GM23338 (cell line): ENCODE measurements at places on chromosomes 16 and 17. TPM values are rescaled to one million over a fixed set of nuclear protein-coding genes. Genes with fewer than 3 reads are reported as not detected.

The CMTM2 gene
- not detected in 2 replicates for total RNA-seq

The TBC1D3K gene
- not detected in 2 replicates for total RNA-seq

The ITGAD gene
- total RNA-seq, result not detected in 2 replicates

The CDRT15L2 gene
- not detected in 2 replicates for total RNA-seq

The NUPR1 gene
- total RNA-seq, result 0.03 TPM in 1 of 2 replicates, not detected in the other

The GPR142 gene
- total RNA-seq, result not detected in 2 replicates

The HAS3 gene
- total RNA-seq, result 54.9 and 56.7 TPM in 2 replicates

The CTRL gene
- total RNA-seq, result 1.6 and 8.0 TPM in 2 replicates

DNA sequence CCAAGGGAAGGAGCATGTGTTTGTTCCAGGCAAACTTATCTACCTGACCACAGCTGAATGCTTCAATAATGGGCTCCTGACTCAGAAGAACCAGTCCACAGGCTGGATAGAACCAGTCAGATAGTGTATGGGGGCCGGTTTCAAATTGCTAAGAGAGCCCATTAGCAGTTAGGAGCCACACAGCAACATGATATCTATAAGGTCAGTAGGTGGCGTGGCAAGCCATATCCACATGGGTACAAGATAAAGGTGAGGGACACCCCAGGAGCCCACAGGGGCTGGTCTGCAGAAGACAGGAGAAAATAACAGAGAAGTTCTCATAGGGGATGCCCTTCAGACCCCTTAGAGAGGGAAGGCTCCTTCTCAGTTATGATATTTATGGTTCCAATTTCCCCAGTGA lies 31.6 kb upstream of the CDRT15 start:
- no peak overlapping the region for H3K27ac ChIP-seq
- no peaks in the 10 kb centered on the region for H3K27me3 ChIP-seq
- no peaks in the 10 kb centered on the region for H3K36me3 ChIP-seq
- peak; percentile 30 for DNase-seq
- H3K4me3 ChIP-seq, result no peak overlapping the region

- no peak overlapping the region for H3K4me3 ChIP-seq
- H3K27me3 ChIP-seq, result no peaks in the 10 kb centered on the region
- DNase-seq, result peak; percentile 50
These were observed 7.5 kb upstream of the CEP131 start for GRCh38 chr17:81230043-81230820.

GRCh38 chr16:9124908-9125584 lies 33.6 kb downstream of the HAPSTR1 start:
- H3K36me3 ChIP-seq, result no peaks in the 10 kb centered on the region
- H3K4me1 ChIP-seq, result peaks cover 19% of the 10 kb centered on the region
- H3K27ac ChIP-seq, result 0 out of 2 replicates have a peak overlapping the region, but pooled peaks have one; percentile 76
- no peaks in the 10 kb centered on the region for H3K27me3 ChIP-seq
- peak; percentile 66 for DNase-seq
- no peak overlapping the region for H3K4me3 ChIP-seq

GRCh38 chr16:28473714-28474265 lies 1.7 kb upstream of the NPIPB7 start:
- no peak for DNase-seq
- no peaks in the 10 kb centered on the region for H3K27me3 ChIP-seq
- no peak overlapping the region for H3K27ac ChIP-seq

DNA sequence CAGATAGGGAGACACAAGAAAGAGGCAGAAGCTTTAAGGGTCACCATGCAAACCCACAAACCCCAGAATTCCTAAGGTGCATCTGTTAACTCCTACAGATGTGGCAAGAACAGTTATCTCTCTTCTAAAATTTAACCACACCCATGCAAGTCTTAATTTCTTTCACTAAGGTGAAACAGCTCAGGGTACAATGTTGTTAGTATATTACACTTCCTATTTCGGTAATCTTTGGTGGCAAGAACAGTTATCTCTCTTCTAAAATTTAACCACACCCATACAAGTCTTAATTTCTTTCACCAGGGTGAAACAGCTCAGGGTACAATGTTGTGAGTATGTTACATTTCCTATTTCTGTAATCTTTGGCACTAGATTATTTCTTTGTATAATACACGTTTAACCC lies 6.6 kb downstream of the CCL23 start:
- H3K27me3 ChIP-seq, result no peaks in the 10 kb centered on the region
- H3K4me3 ChIP-seq, result no peak overlapping the region
- DNase-seq, result no peak
- H3K36me3 ChIP-seq, result no peaks in the 10 kb centered on the region
- H3K27ac ChIP-seq, result no peak overlapping the region

DNA sequence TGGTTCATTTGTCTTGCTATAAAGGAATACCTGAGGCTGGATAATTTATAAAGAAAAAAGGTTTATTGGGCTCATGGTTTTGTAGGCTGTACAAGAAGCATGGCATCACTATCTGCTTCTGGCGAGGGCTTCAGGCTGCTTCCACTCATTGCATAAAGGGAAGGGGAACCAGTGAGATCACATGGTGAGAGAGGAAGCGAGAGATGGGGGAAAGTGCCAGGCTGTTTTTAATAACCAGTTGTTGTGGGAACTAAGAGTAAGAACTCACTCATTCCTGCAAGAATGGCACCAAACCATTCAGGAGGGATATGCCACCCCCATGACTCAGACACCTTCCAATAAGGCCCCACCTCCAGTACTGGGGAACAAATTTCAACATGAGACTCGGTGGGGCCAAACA lies 24.3 kb downstream of the SPECC1 start:
- no peak for DNase-seq
- no peak overlapping the region for H3K27ac ChIP-seq
- H3K36me3 ChIP-seq, result no peaks in the 10 kb centered on the region

GRCh38 chr16:5028950-5029475 lies 4.7 kb downstream of the NAGPA start:
- no peaks in the 10 kb centered on the region for H3K36me3 ChIP-seq
- peaks cover 5% of the 10 kb centered on the region; the same call in 1 of the 2 replicates for H3K4me1 ChIP-seq
- DNase-seq, result no peak
- H3K27ac ChIP-seq, result no peak overlapping the region
- peaks cover 6% of the 10 kb centered on the region for H3K27me3 ChIP-seq

DNA sequence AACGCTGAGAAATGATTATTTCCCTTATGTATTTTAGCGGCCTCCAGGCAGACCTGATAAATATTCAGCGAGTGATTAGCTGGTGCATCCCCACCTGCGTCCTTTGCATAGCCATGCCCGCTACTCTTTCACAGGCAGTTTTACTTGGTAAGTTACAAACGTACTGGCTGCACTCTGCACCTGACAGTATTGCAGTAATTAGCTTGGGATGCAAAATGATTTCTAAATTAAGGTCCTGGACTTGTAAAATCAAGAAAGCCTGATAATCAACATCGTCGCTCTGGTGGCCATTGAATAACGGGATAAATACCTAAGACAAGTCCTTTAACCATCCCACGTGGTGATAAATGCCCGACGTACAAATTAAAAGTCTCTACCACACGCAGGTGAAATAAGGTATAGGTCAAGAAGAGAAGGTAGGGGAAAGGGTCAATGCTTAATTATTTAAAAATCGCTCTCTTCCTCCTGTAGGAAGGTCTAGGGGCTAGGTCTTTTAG lies 998 bp upstream of the PRKCA start:
- peaks cover 36% of the 10 kb centered on the region for H3K27me3 ChIP-seq
- peaks cover 25% of the 10 kb centered on the region for H3K4me1 ChIP-seq
- DNase-seq, result peak; percentile 21

GRCh38 chr17:72614476-72614870 lies 478.0 kb downstream of the SLC39A11 start:
- 0 out of 2 replicates have a peak, but pooled peaks cover 8% of the 10 kb centered on the region for H3K4me1 ChIP-seq
- no peak for DNase-seq
- no peak overlapping the region for H3K27ac ChIP-seq
- H3K4me3 ChIP-seq, result no peak overlapping the region

DNA sequence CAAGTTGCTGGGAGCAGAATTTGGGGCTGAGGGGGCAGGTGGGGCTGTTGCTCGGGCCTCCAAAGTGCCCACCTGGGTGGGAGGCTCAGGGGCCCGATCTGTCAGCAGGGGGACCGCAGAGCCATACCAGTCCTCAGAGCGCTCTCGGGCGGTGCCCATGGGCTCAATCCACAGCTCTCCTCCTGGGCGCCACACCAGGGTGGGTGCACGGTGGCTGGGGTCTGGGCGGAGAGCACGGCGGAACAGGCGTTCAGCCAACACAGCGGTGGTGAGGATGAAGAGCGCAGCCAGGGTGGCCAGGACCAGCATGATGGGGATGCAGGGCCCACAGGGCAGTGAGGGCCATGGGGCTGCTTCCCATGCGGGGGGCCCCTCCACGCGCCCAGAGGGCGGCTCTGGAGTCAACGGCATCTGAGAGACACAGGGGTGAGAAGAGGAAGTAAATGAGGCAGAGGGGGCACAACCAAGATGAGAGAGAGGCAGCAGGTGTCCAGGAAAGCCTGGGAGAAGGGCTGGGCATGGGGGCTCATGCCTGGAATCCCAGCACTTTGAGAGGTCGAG lies 1.2 kb downstream of the C16orf54 start:
- no peaks in the 10 kb centered on the region for H3K36me3 ChIP-seq
- peaks cover 3% of the 10 kb centered on the region; the same call in 1 of the 2 replicates for H3K4me1 ChIP-seq
- 0 out of 2 replicates have a peak overlapping the region, but pooled peaks have one; percentile 55 for H3K27ac ChIP-seq
- DNase-seq, result peak; percentile 33
- no peaks in the 10 kb centered on the region for H3K27me3 ChIP-seq
- H3K4me3 ChIP-seq, result no peak overlapping the region

GRCh38 chr17:63232565-63233310 lies 213.4 kb downstream of the CYB561 start:
- no peaks in the 10 kb centered on the region for H3K36me3 ChIP-seq
- H3K4me3 ChIP-seq, result no peak overlapping the region
- H3K27ac ChIP-seq, result no peak overlapping the region
- H3K27me3 ChIP-seq, result no peaks in the 10 kb centered on the region
- peak; percentile 30 for DNase-seq

- H3K27me3 ChIP-seq, result peaks cover 50% of the 10 kb centered on the region
- H3K4me1 ChIP-seq, result peaks cover 20% of the 10 kb centered on the region; the same call in 1 of the 2 replicates
- no peaks in the 10 kb centered on the region for H3K36me3 ChIP-seq
These were observed 1.9 kb upstream of the PAQR4 start for GRCh38 chr16:2967211-2967631.

GRCh38 chr17:59963738-59964481 lies 630 bp downstream of the RNFT1 start:
- H3K4me3 ChIP-seq, result peak overlapping the region; percentile 95
- H3K27ac ChIP-seq, result no peak overlapping the region
- H3K4me1 ChIP-seq, result no peaks in the 10 kb centered on the region
- no peaks in the 10 kb centered on the region for H3K36me3 ChIP-seq
- peak; percentile 6 for DNase-seq
- H3K27me3 ChIP-seq, result peaks cover 20% of the 10 kb centered on the region

GRCh38 chr17:60600490-60601446 lies 775 bp downstream of the PPM1D start:
- no peaks in the 10 kb centered on the region for H3K27me3 ChIP-seq
- peaks cover 5% of the 10 kb centered on the region; the same call in 1 of the 2 replicates for H3K4me1 ChIP-seq
- peak overlapping the region; percentile 67 for H3K4me3 ChIP-seq
- H3K27ac ChIP-seq, result no peak overlapping the region
- DNase-seq, result peak; percentile 90

GRCh38 chr16:11310634-11310977 lies 29.5 kb upstream of the PRM1 start:
- no peak overlapping the region for H3K27ac ChIP-seq
- no peaks in the 10 kb centered on the region for H3K27me3 ChIP-seq
- no peak for DNase-seq
- no peak overlapping the region for H3K4me3 ChIP-seq
- peaks cover 36% of the 10 kb centered on the region for H3K4me1 ChIP-seq

- no peaks in the 10 kb centered on the region for H3K27me3 ChIP-seq
- no peak overlapping the region for H3K27ac ChIP-seq
- no peaks in the 10 kb centered on the region; the same call in 1 of the 2 replicates for H3K36me3 ChIP-seq
These were observed 32.0 kb downstream of the SCPEP1 start for GRCh38 chr17:57009737-57010445.

DNA sequence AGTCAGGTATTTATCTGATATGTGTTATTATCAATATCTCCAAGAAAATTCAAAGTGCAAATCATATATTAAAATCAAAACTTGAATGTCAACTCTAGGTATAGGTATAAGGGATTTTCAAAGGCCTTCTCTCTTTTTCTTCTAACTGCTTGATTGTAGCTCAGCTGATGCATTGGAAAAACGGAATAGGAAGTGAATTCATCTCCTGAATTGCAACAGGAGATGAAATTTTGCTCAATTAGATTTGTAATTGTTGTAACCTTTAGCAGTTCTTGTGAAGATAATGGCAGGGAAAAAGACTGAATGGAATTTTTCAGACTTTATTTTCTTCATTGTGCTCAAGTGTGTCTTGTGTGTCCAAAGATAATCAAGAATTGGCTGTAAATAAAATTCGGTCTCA lies 190.2 kb upstream of the KCNJ16 start:
- no peak for DNase-seq
- H3K27me3 ChIP-seq, result no peaks in the 10 kb centered on the region
- H3K27ac ChIP-seq, result no peak overlapping the region

DNA sequence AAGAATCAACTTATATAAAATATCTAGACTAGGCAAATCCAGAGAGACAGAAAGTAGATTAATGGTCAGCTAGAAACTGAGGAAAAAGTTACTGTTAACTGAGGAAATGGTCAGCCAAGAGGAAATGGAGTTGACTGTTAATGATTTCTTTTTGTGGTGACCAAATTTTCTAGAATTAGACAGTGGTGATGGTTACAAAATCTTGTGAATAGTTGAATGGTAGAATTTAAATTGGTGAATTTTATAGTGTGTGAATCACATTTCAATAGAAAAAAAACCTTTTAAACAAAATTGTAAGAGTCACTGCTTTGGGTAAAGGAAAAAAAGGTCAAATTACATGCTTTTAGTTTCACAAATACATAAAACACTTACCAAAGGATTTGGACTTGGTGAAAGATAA lies 30.0 kb downstream of the APPBP2 start:
- no peak overlapping the region for H3K4me3 ChIP-seq
- H3K27me3 ChIP-seq, result no peaks in the 10 kb centered on the region
- H3K27ac ChIP-seq, result no peak overlapping the region
- peaks cover 39% of the 10 kb centered on the region for H3K36me3 ChIP-seq
- H3K4me1 ChIP-seq, result no peaks in the 10 kb centered on the region
